ENCODE measurements at places on chromosomes 5 and 9.

DNA sequence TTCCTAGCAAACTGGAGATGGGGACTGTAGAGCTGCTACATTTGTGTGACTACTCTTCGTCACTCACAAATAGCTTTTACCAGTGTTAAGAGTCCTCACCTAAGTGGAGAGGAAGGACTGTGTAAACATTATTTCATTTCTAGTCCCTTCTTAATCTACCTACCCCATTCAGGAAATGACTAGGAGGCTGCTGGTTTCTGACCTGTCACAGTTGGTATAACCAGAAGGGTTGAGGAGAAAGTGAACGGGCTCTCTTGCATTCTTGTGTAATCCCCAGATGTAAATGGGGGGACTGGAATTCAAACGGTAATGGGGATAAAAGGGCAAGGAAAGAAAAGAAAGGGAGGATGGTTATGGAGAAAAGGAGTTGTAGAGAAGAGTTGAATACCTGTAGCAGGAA is 35.4 kb upstream of the BNIP1 start:
- no peak for DNase-seq

DNA sequence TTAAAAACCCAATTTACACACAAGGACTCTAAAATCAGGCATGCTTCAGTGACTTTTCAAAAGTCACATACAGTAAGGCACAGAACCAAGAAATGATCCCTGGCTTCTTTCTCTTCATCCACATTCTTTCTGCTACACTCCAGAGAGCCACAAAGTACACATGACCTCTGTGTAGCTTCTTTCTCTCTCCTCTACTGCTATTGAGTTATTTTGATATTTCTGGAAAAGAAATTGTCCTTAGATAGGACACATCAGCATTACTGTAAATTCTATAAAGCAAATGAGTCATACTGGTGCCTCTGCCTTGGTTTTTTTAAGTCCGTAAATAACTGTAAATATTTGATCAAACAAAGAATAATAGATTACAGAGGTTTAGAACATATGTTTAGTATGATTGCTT is 96.3 kb downstream of the KIAA0825 start:
- no peak for DNase-seq

DNA sequence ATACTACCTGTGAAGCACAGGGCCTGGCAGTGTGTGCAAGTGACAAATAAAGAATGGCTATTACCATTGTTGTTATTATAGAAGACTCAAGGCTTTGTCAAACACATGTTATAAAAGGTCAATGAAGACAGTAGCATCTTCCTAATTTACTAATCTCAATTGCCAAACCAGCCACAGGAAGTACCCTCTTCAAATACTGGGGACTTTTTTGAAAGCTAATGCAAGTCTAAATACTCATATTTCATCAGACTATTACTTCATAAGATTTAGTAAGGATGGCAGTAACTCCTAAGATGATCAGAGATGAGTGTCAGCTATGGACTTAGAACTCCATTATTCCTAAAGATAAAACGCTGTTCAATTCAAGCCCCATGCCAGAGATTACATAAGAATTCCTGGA is 43.0 kb downstream of the GNAQ start:
- no peak for DNase-seq

DNA sequence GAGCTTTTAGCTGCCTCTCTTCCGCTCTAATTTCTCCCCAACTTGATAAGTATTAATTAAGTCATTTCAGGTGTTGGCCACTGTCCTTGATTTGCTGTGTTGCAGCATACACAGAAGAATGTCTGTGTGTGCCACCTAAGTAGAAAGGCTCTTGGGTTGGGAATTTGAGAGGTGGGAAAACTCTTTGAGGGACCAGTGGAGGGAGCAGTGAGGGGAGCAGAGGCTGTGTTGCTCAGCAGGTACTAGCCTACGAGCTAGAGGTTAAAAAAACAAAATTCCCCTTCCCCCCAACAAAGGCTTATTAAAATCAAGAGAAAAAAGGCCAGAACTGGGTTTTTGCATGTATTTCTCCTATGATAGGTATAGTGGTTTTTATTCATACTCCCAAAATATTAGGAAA is 20.9 kb downstream of the RPS23 start:
- no peak for DNase-seq

- DNase-seq: no peak
Measured at GRCh38 chr5:111972080-111972479, 215.1 kb upstream of the NREP start.

DNA sequence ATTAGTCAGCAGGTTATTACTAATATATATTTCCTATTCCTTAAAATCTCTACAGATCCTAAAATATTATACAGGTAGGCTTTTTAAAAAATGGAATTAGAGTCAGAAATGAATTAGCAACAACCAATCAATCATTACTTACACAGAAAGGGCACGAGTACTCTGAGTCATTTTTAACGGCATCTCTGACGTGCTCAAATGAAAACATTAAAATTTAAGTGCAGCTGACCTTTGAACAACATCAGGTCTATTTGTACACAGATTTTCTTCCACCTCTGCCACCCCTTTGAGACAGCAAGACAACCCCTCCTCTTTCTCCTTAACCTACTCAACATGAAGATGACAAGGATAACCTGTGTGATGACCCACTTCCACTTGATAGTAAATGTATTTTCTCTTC is 19.1 kb downstream of the AUH start:
- DNase-seq: no peak

DNA sequence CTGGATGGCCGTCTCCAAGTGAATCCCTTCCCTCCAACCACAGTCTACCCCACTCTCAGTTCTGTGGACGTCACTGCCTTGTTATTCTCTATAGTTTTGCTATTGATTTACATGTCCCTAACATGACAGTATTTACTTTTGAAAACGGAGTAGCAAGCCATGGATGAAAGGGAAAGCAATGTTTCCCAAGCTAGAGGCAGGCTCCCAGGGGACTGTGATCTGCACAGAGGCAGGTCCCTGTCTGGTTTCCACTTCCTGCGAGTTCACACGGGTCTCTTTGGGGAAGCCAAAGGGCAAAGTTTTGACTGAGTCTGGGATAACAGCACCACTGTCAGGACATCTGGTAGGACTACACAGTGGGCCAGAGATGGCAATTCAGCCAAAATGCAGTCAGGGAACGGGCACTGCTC is 12.7 kb downstream of the C9orf153 start:
- DNase-seq: no peak

GRCh38 chr5:37043693-37044092 is 167.1 kb downstream of the NIPBL start:
- no peak for DNase-seq

GRCh38 chr9:93447655-93448054 is 3.8 kb upstream of the FAM120A start:
- no peak for DNase-seq

- no peak for DNase-seq
Measured at GRCh38 chr5:72326306-72326649, 6.1 kb downstream of the PTCD2 start.

GRCh38 chr5:143717400-143717799 is 94.6 kb upstream of the HMHB1 start:
- no peak for DNase-seq

DNA sequence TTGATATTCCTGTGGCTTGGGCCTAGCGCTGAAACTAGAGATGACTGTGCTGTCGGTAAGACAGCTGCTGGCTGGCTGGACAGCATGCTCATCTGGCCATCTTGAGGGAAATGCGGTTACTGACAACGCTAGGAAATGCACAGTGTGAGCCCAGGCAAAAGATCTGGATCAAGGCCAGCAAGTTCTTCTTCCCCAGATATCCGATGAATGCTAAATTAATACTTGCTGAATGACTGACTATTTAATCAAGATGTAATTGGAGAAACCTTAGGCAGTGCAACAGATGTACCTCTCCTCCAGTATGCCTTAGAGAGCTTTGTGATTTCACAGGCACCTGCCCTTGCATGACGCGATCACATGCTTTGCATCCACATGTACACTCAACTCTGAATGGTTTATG is 659.1 kb downstream of the EFNA5 start:
- DNase-seq: no peak

GRCh38 chr9:122128007-122128968 is 31.3 kb downstream of the NDUFA8 start:
- no peak for DNase-seq

DNA sequence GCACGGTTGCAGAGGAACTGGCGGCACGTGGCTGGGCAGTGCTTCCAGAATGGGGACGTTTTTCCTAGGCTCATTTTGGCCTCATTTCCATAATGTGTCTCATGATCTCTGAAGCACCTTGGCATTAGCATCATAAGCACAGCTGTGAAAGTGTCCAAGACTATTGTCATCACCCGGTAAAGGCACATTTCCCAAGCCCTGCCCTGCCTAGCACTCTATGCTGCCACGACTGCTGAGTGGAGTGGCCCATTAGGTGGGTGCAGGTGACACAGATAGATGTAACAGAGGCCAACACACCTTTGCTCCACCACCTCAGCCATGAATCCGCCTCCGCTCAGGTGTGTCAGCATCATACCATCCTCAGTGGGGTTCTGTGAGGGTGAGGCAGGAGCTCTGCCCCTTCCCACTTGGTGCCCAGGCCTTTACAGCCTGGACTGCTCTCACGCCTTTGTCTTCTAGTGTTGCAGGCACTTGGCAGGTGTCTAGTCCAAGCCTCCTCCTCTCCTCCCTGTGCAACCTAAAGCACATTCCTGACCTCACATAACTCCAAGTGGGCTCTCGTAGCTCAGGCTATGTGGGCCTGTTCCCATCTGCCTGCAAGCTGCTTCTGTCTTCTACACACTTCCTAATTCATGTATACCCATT is 213.0 kb downstream of the FSTL4 start:
- no peak for DNase-seq

GRCh38 chr9:122302237-122303093 is 37.8 kb downstream of the MRRF start:
- no peak for DNase-seq

DNA sequence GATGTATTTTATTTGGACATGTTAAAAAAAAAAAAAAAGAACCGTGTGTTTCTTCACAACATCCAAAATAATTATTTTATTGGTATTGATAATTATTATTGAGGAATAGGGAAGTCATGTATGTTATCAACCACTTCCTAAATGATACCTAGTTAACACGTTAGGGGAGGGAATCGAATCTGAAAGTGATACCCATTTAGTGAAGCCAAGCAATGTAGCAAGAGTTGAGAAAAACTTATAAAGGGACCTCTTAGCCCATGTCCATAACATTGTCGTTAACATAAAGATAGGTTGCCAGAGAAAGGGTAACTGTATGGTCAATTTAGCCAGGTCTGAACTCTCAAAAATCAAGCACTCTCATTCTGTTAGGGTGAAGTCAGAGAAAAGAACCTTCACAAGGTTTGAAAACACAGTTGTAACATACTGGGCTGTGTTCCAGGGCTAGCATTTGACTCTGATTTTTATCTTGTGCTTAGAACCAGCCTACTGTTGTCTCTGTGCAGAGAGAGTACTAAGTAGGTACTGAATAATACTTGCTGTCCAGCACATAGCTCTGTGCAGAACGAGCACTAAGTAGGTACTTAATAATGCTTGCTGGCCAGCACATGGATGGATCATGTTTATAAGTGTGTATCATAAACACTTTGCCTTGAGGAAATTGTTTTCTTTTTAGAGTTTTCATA is 60.4 kb downstream of the GHR start:
- no peak for DNase-seq

GRCh38 chr5:141359790-141360426 is at the start of gene PCDHGB2:
Gene PCDHGB2 (plus strand): TSS chr5:141359994. CDS start chr5:141360136, 142 bp downstream.
- no peak for DNase-seq

- no peak for DNase-seq
Measured at GRCh38 chr5:30850866-30851265, 342.6 kb upstream of the CDH6 start.

DNA sequence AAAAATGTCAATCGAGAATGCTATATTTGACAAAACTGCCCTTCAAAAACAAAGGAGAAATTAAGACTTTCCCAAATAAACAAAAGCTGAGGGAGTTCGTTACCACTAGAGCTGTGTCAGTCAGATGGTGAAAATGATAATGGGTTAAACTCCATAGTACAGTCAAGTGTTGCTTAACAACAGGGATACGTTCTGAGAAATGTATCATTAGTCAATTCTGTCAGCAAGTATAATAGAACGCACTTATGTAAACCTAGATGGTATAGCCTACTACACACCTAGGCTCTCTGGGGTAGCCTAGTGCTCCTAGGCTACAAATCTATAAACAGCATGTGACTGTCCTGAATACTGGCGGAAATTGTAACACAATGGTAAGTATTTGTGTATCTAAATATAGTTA is 138.7 kb downstream of the DRD1 start:
- DNase-seq: no peak

DNA sequence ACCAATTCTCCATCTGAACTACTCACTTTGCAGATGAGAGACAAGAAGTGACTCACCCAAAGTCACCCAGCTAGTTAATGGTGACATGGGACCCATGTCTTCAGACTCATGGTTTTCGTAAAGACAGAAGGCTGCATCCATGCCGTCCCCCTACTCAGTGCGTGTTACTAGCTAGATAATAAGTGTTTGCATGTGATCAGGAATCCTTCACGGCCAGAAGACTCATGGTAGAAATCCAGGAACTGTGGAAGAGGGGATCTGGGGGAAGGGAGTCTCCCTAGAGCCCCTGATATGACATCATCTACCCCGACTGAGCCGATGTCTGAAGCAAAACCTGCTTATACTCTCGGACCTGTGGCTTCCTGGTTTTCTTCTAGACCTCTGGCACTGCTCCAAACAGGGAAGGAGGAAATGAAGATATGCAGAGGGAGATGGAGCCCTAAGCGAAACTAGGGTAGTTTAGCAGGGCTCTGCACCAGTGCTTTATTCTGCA is 3.3 kb downstream of the RNF183 start:
- DNase-seq: no peak

- no peak for DNase-seq
Measured at GRCh38 chr9:108273988-108274387, 581.8 kb downstream of the ACTL7B start.

- DNase-seq: no peak
Measured at GRCh38 chr9:111839987-111840386, 45.2 kb upstream of the SHOC1 start.

- DNase-seq: no peak
Measured at GRCh38 chr5:14059810-14060209, 83.3 kb upstream of the TRIO start.

DNA sequence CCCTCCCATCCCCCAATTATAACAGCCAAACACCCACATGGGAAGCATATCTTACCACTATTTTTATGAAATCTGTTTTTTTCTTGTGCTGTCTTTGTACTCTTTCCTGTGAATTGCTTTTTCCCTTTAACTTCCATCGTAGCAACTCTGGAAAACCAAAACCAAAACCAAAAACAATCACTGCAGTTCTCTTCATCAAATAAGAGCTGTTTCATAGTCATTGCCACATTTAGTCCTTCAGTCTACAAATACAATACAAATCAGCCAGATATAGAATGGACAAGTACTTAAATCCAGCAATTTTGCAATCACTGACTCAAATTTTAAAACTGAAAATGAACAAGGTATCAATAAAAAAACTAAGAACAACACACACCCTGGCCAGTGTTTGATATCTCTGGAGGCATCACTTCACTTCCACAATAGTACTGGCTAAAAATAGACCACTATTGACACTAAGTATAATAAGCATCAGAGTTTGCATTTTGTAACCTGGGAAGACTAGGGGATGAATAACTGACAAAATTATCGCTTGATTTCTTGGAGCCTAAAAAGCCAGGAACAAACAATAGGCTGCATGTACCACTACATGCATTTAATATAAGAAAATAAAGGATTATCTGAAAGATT is 5.4 kb downstream of the PUM3 start:
- DNase-seq: no peak

GRCh38 chr9:37972351-37972848 is 68.5 kb upstream of the SLC25A51 start:
- DNase-seq: no peak

All from C1 segment of cervical spinal cord (tissue), 14 donors.